NCI-H748 treated with DMSO at 0.1 percent for 48 hours (cell line): ENCODE measurements at places on chromosomes 12 and 14.

GRCh38 chr12:98724384-98725155 lies 79.5 kb downstream of the APAF1 start:
- no peak for DNase-seq

- DNase-seq = no peak
Observed at GRCh38 chr12:113128802-113129663, 6.5 kb downstream of the RASAL1 start.

DNA sequence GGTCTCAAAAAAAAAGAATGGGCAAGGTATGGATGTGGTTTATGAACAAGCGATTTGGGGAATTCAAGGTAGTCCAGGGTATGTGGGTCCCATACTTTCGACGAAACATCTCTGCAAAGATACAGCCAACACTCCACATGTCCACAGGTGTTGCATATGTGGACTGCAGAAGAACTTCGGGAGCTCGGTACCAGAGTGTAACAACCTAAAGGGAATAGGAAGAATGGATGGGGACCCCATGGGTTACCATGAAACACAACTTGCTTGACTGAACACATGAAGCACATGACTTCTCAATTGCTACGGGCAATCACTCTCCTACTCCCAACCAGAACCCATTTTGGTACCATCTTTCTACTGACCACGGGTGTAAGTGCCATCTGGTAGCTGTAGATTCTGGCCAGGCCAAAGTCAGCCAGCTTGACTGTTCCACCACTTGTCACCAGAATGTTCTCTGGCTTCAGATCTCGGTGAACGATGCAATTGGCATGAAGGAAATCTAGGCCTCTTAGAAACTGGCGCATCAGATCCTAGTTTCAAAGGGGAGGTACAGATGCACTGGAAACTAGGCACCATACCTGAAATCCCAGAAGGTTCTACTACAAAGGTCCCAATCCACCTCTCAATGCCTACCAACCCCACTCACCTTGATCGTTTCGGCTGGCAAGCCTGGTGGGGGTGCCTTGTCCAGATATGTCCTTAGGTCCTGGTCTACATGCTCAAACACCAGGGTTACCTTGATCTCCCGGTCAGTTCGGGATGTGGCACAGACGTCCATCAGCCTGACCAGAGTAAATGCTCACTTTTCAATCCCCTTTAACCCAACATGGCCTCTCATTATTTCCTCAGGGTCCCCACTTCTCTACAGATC lies 1.3 kb downstream of the CDK4 start:
- no peak for DNase-seq

- DNase-seq = no peak
Observed at GRCh38 chr14:68637106-68638021, 155.5 kb downstream of the ZFP36L1 start.

- DNase-seq = no peak
Observed at GRCh38 chr14:33847066-33847465, 103.8 kb downstream of the EGLN3 start.

DNA sequence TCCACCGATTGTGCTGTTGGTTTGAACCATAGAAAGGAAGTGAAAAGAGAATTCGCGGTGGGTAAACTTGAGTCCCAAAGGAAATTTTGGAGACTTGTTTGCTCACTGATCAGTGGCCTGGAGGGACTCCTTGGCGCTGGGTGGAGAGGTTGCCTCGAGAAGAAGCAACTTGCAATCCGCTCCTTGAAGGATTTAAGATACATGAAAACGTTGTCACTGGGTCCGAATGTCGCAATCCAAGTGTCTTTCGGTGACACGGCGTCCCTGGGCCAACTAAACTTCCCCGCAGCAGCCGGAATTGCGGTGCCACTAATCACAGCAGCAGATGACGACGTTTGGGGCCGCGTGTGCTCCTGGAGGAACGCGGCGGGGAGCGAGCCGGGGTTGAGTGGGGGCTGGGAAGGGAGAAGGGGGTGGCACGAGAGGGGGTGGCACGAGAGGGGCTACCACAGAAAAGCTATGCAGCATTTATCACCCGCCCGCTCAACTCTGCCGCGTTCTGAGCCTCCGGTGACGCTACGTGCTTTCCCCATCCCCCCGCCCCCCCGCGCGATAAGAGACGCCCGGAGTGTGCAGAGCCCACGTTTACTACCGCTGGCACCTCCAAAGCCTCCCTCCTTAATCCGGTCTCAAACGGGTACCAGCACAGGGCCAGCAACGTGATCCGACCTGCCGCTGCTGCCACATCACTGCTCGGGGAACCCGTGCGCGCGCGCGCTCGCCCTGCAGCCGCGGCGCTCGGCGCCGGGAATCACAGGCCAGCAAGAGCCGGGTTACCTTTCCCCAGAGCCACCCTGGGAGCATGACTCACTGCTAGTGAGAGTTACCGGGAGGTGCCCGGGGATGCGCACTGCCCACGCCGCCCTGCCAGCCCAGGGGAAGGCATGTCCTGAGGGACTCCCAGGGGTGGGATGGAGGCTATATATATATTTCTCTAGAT lies 833 bp upstream of the BHLHE41 start:
- DNase-seq = peak; percentile 10

- DNase-seq = no peak
Observed at GRCh38 chr14:94622653-94623421, 10.6 kb downstream of the SERPINA3 start.

GRCh38 chr14:31170411-31170810 lies 37.2 kb downstream of the HECTD1 start:
- no peak for DNase-seq

DNA sequence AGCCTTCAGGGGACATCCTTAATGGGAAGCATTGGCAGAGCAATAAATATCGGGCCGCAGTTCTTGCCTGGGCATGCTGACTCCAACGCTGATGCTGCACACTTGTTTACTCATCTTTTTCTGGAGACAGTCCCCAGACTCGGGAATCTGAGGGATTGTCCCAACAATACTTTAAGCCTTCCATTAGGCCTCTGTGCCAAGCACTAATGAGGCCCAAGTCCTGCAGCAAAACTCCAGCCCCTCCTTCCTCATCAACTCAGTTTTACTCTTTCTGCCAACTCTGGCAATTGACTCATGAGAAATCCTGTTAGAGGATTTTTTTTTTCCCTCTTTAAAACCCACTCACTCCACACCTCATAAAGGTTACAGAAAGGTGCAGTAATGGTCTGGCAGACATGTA lies 233.4 kb upstream of the PELI2 start:
- DNase-seq = no peak

- peak; percentile 42 for DNase-seq
Observed at GRCh38 chr12:48988030-48988649, 10.0 kb downstream of the WNT1 start.

- no peak for DNase-seq
Observed at GRCh38 chr14:104115691-104116287, 22.6 kb upstream of the KIF26A start.

DNA sequence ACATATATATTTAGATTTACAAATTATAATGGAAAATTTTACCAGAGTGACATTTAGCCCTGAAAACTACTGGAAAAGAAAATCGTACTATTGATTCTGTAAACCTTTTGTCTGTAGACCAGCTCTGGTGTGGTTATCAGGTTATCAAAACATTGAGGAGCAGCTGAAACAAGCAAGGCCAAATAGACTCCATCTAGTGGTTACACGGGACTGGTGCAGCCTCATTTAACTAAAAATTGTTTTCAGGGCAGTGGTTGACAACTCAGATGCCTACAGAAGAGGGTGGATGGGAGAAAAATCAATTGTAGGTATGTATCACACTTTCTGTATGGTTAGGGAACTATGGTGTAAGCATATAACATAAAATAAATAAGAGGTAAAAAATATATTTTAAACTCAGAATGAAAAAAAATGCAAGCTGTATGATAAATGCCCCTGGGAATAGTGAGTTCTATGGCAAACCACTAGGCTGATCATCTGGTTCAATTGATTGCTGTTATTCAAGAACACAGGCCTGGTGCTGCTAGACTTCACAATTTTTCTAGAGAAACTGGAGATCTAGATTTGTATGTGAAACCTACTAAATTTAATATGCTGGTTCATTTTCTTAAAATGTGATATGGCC lies 51.2 kb downstream of the ACSS3 start:
- peak; percentile 72 for DNase-seq

DNA sequence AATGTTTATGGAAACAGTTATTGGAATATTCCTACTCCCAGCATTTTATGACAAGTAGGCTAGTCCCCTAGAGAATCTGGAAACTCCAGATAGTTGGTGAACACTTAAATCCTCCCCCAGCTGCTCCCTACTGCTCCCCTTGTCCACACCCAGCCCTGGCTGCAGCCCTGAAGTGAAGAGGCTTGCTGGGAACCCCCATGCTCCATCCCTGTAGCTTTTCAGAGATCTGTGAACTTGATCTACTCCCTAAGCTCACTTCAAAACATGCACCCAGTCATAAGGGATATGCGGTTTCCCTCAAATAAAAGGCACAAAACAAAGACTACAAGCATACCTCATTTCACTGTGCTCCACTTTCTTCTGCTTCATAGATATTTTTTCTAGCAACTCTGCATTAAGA lies 33.2 kb downstream of the EGLN3 start:
- DNase-seq = no peak

- no peak for DNase-seq
Observed at GRCh38 chr14:75417674-75418073, 10.1 kb upstream of the JDP2 start.

GRCh38 chr14:99854831-99855230 lies 61.6 kb downstream of the EML1 start:
- DNase-seq = no peak

DNA sequence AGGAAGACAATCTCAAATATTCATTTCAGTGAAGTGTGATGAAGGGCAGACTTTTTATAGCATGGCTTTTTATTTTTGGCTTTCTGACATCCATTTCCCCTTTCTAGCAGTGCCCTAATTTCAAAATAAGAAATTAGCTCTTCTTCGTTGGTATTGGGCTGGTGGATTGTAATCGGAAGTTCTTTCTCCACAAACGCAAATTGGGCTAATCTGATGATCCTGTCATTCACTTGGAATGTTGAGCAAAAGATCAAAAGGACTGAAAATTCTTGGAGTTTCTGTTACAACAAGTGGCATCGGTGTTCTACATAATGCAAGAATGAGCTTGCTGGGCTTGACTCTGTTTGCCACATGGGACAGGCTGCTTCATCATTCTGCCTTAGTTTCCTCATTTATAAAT lies 1182.8 kb downstream of the FLRT2 start:
- DNase-seq = no peak

- DNase-seq = no peak
Observed at GRCh38 chr12:66799551-66799950, 120.7 kb upstream of the GRIP1 start.

- no peak for DNase-seq
Observed at GRCh38 chr12:34291001-34291400, 268.7 kb downstream of the ALG10 start.

DNA sequence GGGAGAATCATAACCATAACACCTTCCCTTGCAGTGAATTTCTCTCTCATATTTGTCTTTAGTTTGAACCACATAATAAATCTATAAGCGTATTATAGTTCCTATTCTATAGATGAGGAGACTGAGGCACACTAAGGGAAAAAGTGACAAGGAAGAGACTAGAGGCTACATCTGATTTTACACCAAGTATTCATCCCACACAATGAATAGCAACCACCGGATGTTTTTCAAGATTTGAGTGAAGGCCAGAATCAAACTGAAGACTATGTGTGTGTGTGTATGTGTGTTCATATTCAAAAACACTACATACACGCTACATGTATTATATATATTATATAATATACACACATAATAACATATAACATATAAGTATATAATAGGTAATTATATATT lies 4.7 kb downstream of the ASB2 start:
- no peak for DNase-seq

GRCh38 chr14:24298892-24299254 lies 707 bp downstream of the DHRS1 start:
- DNase-seq = no peak

GRCh38 chr12:47777741-47778558 lies 4.9 kb downstream of the SLC48A1 start:
- DNase-seq = no peak

GRCh38 chr12:128353301-128353700 lies 86.3 kb downstream of the TMEM132C start:
- no peak for DNase-seq

DNA sequence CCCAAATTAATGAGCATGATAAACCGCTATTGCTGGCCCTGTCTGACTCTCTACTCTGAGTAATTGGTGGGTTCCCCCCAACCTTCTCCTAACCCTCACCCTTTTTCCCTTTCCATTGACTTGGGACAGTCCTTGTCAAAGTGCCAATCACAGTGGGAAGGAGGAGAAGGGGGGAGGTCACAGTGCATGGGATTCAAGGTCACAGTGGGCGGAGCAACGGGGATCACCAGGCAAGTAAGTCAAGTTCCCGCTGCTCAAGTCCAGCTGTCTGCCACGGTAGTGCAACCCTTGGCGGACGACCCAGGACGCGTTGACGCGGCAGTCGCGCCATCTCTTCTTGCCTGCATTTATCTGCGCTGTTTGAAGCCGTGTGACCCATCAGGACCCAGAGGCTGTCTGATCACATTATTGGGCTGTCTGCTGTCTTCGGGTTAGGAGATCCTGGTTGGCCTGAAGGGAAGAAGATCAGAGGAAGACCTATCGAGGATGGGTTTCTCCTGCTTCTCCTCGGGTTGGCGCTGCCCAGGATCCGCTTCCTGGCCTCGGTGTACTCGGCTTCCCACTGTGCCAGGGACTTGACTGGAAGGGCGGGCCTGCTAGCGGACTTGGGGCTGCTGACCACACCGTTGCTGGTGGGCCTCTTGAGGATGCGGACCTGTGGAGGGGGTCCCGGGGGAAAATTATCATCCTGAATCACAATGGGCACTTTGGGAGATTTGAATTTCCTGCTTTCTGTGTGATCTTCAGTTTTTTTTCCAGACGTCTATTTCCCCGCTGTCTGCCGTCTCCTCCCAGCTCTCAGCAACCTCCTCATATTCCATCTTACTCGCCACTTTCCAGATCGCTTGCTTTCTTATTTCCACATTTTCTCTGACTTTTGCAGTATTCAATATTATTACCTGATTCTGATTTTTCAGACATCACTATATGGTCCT lies 3.1 kb upstream of the MDM2 start:
- DNase-seq = no peak

DNA sequence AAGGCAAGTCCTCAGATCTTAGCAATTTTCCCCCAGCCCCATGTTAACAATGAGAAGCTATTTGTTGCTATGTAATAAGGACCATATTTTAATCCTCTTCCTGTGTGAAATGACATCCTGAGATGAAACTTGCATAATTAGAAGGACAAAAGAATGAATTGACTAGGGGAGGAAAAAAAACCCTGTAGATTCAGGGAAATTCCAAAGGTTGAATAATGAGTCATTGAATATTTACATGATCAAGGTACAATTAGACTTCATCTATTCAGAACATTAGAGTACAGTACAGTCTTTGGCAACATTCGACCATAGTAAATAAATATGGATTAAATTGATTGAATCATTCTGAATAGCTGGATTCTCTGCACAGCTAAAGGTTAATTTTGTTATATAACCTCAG lies 9.4 kb downstream of the MYBPC1 start:
- DNase-seq = no peak

GRCh38 chr12:46390881-46391280 lies 18.3 kb upstream of the SLC38A2 start:
- no peak for DNase-seq

GRCh38 chr12:112046003-112046402 lies 32.8 kb downstream of the ERP29 start:
- no peak for DNase-seq
